ENCODE measurements at places on chromosomes 7 and 10.

DNA sequence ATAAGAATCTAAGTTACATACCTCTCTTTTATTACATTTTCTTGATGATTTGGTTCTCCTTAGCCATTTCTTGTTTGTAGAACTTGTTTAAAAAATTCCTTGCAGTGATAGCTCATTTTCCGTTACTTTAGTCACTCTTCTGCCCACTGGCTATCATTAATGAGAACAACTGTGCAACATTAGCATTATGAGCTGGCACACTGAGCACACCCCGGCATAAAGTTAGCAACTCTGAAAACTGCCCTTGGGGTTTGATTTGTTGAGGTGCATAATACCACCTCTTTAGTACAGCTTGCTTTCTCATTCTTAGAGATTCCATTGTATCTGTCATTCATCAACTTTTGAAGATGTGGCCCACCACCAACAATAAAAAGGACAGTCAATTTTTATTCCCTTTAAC, 87.6 kb upstream of the ADCY1 start:
- no peak for DNase-seq

DNA sequence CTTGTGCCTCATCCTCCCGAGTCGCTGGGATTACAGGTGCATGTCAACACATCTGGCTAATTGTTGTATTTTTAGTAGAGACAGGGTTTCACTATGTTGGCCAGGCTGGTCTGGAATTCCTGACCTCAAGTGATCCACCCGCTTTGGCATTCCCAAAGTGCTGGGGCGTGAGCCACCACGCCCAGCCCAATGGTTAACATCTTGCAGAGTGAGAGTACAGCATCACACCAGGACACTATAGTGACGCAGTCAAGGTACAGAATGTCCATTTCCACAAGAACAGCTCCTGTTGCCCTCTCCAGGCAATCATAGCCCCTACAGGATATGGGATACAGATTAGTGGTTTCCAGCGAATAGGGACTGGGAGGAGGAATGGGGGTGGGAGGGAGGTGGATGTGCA, 34.0 kb downstream of the MYO1G start:
- no peak for DNase-seq

DNA sequence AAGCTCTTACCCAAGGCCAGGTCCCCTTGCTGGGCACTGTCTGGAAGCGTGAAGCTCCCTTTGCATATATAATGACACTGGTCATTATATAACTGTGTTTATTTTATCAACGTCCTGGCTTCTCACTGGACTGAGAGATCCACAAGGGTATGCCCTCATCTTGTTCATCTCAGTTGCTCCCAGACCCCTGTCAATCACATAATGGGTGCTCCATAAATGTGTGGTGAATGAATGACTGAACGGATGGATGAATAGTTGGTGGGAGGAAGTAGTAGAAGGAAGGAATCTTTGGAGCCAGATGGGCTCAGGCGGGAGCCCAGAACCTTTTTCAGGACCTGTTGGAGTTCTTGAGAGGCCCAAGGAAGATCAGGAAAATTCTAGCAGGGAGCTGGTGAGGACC, 7.7 kb upstream of the SFRP5 start:
- no peak for DNase-seq

DNA sequence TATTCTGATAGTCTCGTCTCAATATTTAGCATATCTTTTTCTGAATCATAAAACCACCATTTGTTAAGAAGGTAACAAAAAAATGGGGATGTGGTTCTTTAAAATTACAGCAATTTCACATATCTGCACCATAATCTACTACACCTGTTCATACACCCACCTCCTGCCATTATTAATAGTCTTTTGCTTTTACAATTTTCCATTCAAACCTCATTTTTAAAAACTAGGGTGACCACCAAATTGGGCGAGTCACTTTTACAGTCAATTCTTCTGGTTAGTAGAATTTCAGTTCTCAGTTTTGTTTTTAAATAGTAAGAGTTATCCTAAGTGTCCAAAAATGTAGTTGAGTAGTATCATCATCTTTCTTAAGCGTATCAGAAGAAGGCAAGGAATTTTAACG, 48.4 kb upstream of the GSAP start:
- DNase-seq = no peak

All from stimulated activated CD8-positive, alpha-beta memory T cell treated with anti-CD3 and anti-CD28 coated beads, Interleukin-7, amount 100 ng/mL, for 1 hour (primary cell).